Femur (tissue), 1 donor: ENCODE measurements at places on chromosomes 16 and 17.

- no peak for DNase-seq
Observed at GRCh38 chr17:61797283-61797682, 66.0 kb downstream of the BRIP1 start.

- no peak for DNase-seq
Observed at GRCh38 chr17:51427856-51428255, 167.5 kb downstream of the UTP18 start.

DNA sequence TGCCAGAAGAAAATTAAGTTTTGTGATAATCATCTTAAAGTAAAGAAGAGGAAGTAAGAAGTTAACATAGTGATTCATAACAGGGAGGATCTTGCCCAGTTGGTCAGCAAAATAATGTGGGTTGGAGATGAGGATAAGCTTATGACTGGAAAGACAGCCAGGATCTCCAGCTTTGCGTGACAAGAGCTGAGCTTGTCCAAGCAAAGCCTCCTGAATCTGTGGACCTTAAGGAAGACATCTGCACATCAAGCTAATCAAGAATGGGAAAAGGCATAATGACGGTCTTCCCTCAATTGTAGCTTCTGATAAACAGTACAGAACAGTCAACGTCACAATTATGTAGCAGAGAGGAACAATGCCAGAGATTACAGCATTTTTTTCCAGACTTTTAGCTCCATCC is 744.7 kb upstream of the GOT2 start:
- no peak for DNase-seq

DNA sequence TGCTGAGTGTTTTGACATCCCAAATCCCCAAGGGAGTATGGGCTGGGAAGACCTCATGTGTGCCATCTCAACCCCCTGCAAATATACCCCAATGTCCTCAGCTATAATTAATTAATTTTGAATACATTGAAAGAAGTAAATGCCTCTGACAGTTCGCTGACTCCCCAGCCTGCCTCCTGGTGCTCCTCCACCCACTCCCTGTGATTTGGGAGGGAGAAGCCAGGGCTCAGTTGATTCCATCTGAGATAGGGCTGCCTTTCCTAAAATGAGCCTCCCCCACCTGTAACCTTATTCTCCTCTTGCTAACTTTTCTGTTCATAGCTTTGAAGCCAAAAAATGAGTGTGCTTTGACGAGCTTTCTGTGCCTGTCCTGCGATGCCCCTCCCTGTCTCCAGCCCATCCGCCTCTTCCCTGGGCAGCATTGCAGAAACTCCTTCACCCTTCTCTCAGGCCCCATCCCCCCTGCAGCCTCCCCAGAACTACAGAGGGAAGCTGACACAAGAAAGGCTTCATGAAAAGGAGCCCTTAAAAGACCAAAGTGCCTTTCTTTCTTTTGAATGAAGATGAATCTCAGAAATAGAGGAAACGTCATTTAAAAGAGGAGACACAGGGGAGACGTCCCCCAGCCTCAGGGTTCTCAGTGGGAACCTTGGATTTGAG is 70.3 kb downstream of the HLF start:
- DNase-seq, result no peak

- peak; percentile 92 for DNase-seq
Observed at GRCh38 chr16:4315186-4316107, at the start of gene GLIS2. Gene GLIS2, plus strand, starts transcription at chr16:4316067. Its CDS starts 16,214 bp downstream, at chr16:4332281.

DNA sequence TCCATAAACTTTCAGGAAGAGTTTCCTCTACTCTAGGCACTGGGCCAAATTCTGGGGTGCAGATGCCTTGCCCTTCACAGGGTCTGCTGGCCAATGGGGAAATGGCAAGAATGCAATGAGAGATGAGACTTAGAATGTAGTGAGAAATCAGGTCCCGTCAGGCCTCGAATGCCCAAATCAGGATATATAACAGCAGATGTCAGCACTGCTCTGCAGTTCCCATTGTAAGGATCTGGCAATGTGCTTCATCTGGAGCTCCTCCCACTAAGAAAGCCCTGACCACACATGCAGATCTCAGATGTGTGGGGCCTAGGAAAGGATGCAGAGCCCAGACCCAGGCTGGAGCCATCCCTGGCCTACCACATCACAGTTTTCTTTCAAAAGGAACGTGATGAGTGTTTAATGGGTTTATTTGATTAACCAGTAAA is 13.9 kb upstream of the LPCAT2 start:
- DNase-seq, result peak; percentile 90

GRCh38 chr16:10831894-10832886 is 13.6 kb upstream of the TVP23A start:
- DNase-seq, result no peak

GRCh38 chr16:17364319-17365210 is 106.2 kb downstream of the XYLT1 start:
- DNase-seq, result no peak

DNA sequence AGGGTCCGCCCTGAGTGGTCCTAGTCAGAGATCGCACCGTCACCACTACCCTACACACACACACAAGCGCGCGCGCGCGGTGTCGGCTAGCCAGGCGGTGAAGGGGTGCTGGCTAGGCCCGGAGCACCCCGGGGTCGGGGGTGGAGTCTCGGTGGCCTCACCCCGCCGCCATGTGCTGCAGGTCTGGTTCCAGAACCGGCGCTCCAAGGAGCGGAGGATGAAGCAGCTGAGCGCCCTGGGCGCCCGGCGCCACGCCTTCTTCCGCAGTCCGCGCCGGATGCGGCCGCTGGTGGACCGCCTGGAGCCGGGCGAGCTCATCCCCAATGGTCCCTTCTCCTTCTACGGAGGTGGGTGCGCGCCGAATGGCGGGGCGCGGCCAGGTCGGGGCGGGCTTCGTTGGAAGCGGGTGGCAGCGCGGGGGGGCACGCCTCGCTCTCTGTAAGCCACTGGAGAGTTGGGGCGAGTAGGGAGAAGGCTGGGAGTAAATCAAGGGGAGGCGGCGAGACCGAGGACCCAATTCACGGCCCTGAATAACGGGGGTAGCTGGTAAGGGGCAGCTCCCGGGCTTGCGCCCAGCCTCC is 4.8 kb downstream of the LHX1 start:
- no peak for DNase-seq

DNA sequence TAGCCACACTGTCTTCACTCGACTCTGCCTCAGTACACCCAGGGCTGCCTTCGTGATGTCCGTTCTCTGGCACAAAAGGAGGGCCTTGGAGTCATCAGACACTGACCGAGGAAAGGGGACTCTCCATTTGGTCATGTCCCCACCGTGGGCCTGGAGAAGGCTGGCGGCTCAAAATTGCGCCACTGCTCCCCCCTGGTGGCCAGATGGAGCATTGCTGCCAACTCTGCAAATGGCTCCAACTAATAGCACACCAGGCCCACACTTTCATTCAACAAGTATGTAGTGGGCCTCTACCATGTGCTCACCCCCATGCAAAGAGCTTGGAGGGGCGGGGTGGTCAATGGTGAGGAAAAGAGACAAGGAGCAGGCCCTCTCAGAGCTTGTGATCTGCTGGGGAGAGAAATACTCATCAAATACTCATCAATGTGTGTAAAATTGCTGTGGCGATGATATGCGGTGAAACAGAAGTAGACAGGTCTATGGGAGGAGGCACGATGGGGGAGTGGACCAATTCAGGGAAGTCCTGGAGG is 5.2 kb upstream of the GRIN2C start:
- peak; percentile 88 for DNase-seq

GRCh38 chr17:19470530-19471261 is 59.7 kb downstream of the RNF112 start:
- DNase-seq, result peak; percentile 87

GRCh38 chr16:8621222-8621571 is 301 bp upstream of the METTL22 start:
- DNase-seq, result no peak

DNA sequence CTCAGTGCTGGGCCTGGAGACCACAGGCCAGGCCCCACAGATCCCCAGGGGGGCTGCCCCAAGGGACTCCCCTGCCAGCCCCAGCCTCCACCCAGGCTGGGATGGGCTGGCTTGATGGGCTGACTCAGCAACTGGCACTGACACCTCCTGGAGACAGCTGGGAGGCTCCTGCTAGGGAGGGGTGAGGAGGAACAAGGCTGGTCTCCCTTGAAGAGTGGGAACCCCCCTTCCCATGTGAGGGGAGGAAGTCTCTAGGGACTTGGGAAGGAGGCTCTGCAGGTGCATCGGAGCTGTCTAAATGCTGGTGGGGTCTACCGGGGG is 10.4 kb downstream of the NHERF1 start:
- DNase-seq, result peak; percentile 56

- DNase-seq, result no peak
Observed at GRCh38 chr16:25045696-25046381, 30.7 kb upstream of the ARHGAP17 start.

DNA sequence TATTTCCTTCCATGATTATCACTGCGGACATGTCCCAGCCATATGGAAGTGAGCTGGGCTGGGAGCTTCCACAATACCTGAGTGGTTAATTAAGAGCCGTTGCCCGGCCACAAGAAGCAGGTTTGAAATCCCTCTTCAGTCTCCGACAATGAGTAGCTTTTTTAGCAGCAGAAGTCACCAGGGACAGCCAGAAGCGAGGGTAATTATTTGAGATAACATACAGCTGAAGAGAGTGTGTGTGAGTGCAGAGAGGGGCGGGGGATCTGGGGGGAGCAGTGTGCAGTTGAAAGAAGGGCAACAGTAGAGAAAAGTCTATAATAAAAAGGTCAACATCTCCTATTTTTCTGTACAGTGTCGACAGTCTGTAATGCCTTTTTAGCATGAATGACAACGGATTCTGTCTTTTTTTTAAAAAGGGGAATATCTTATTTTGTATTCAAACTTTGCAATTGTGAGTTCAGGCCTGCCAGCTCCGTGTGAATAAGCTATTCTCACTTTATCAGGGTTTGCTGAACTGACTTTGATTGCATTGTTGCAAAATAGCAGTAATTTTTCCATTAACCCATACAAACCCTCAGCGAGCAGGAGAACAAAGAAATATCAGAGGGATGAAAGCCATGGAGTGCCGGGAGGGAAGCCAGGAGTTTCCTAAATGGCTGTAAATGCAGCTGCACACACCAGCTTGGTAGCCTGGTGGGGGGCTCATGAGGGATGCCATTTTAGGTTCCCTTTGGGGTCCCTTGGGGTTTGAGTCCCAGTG is 220.3 kb upstream of the IRX3 start:
- no peak for DNase-seq

DNA sequence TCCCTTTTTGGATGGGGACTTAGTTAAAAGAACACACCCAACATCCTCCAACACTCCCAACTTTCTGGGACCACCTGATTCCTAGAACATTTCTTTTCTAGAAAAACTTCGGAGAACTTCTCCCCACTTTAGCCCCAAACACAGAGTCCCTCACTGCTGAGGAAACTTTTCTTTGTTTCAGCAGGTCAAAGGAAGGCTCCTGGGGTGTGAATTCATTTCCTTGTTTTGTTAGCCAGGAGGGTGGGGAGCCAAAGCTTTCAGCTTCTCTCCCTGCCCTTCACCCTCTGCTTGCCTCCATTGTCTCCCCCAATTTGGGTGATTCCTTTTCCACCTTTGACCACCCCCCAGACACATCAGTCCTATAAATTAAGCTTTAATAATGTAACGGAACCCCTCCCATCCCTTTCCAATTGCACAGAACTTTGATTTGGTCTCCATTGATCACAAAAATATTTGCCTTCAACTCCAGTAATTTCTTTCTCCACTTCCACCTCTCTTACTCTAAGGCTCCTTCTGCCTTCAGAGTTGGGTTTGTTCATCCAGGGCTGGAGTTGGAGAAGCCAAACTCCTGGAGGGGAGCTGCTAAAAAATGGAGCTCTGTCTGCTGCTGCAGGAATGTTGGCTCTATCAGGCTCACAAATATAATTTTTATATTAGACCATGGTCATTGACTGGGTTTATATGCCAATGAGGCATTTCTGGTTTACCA is 10.3 kb downstream of the HOXB4 start:
- no peak for DNase-seq

- no peak for DNase-seq
Observed at GRCh38 chr16:58809213-58809612, 75.1 kb upstream of the GOT2 start.

DNA sequence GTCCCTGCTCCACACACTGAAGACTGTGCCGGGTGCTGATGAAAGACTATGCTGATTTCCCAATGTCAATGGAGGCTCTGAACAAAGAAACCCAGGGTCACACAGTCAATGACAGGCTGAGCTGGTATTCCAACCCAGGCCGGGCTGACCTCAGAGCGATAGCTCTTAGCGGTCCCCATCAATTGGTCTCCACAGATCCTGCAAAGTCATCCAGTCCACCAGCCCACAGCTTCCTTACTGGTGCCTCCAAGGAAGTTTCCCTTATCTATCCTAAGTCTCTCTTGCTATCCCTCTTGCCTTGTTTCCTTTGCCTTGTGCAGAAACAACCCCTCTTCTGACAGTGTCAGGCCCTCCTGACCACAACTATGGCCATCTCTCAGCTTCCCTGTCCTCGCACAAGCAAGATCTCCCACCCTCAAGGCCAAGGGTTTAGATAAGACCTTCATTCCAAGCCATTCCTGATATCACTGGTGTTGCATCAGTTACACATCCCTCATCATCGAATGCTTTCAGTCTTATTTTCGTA is 52.7 kb upstream of the KSR1 start:
- DNase-seq, result peak; percentile 8

DNA sequence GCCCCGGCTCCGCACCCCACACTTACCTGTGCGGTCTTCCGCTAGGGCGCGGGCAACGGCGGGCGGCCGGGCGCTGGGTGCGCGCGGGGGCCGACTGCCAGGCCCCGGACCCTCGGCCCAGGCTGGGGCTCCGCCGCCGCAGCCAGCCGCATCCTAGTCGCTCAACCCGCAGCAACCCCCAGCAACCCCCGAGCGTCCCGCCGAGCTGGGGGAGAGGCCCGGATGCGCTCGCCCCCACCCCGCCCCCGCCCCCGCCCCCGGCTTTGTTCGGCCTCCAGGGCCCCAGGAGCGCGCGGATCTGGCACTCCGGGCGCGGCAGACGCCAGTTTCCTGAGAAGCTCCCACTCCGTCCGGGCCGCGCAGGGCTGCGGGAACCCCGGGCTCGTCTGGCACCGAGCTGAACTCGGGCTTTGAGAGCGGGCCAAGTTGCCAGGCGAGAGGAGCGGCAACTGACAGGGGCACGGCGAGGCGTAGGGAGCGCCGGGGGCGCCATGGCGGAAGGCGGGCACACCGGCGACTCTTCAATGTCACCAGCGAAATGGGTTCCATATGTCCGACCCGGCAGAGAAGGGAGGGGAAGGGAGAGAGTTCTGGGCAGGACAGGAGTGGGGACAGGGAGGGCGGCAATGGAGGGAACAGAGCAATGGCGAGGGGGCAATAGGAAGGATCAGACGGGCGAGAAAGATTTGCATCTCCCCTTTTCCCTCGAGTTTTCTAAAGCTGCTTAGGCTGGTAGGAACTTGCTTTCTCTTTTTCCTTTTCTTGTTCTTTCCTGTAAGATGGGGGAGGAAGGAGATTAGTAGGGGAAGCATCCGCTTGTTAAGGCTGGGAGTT is 13.7 kb downstream of the HOXB4 start:
- DNase-seq, result no peak

GRCh38 chr17:76562734-76563148 is 22.9 kb downstream of the PRCD start:
- no peak for DNase-seq

- peak; percentile 87 for DNase-seq
Observed at GRCh38 chr17:1039511-1040215, 42.7 kb downstream of the TIMM22 start.
